ENCODE measurements at places on chromosomes 7 and 10.

GRCh38 chr10:113007821-113008220 is 57.8 kb downstream of the TCF7L2 start:
- no peak for DNase-seq

DNA sequence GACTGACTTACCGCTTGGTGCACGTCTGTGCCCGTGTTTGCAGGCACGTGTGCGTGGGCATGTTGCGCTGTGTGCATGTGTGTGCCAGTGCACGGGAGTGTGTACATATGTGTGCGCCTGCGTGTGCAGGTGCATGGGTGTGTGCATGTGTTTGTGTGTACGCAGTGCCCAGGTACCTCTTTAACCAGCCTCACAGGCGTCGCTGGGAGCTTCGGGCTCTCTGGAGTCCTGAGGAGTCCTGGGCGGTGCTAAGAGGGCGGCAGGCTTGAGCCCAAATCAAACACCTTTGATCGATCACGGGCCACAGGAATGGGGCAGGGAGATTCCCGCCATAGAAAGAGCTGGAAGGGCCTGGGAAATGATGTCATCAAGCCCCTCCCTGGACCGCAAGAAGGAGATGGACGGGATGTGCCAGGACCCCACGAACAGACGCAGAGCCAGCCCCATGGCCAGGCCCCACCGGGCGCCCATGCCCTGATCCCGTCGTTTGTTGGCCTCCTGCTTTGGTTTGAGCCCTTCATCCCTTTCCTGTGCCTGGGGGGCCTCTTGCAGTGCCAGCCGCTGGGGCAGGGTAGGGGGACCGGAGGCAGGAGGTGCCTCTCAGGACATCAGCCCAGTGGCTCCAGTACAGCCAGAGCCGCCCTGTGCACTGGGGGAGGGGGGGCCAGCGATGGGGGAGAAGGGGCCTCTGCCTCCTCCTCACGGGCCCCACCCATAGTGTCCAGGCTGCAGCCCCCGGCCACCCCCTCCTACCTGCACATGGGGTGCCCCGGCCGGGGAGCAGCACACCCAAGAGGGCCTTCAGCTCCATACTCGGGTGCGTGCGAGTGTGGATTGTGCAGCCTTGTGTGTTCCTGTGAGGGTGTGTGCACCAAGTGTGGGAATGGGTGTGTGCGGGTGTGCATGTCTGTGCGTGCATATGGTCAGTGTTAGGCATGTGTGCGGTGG is 5.8 kb downstream of the KNDC1 start:
- DNase-seq, result no peak

GRCh38 chr10:59126261-59126660 is 50.2 kb upstream of the PHYHIPL start:
- DNase-seq, result no peak

- peak; percentile 86 for DNase-seq
Measured at GRCh38 chr7:76303202-76304147, 1.0 kb downstream of the HSPB1 start.

DNA sequence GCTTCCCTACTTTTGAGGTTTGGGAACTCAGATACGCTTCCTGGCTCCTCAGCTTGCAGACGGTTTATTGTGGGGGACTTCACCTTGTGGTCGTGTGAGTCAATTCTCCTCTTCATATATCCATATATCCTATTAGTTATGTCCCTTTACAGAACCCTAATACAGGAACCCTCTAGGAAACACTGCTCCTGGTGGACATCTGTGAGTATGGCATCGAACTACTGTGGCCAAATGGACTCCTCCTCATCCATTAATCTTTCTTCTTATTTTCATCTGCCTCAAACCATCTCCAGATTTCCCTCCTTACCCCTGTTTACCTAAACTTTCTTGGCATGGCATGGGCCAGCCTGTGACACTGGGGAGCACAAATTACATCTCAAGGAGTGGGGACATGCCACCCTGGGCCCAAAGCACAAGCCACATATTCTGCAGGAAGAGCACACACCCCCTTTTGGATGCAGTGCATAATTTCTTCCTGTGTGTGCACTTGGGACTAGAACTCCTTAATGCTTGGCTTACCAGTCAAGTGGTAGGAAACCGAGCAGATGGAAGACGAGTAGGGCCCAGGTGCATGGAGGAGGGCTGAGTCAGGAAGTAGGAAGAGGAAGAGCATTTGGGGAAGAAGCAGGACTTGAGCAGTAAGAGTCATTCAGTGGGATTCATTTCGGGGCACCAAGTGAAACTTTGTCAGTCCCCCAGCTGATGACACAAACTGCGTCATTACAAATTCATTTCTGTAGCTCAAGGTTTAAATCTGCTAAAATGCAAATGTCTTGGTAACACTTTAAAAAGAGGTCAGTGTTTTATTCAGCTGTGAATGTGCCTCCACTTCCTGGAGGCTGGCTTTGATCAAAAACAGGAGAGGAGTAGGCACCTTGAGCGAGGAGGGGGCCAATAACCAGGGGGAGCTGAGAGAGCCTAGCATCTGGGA is 80.8 kb upstream of the PLXNA4 start:
- DNase-seq, result no peak

- DNase-seq, result no peak
Measured at GRCh38 chr7:38177621-38178003, 433 bp upstream of the STARD3NL start.

- DNase-seq, result no peak
Measured at GRCh38 chr7:107938456-107939250, 47.7 kb downstream of the DLD start.

DNA sequence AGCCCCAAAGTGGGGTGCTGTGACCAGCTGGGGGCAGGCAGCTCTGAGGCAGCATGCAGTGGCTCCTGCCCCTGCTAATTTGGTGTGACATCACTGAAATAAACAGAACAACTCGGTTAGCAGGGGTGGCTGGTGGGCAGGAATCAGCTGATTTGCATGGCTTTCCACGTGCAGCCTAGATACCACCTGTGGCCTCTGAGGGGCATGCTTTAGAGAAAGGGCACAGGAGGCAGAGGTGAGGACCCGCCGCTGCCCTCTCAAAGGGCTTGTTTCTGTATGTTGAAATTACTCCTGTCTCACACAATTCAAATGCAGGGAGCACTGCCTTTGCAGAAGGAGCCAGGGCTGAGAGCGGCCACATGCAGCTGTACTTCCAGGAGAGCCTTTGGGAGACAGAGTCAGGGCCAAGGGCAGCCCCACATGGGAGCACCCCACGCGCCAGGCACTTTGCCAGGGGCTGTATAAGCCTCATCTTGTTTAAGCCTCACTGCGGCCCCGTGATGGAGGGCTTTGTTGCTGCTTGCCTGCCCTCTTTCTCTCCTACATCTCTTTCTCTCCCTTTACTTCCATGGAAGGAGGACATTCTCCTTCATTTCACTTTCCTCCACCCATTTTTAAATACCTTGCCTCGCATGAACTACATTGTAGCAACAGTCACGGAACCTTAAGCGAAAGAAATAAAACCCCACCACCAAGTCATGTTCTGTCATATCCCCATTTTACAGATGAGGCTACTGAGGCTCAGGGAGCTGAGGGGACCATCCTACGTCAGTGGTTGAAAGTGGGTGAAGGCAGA is 137.7 kb downstream of the ZMIZ1 start:
- DNase-seq, result no peak

DNA sequence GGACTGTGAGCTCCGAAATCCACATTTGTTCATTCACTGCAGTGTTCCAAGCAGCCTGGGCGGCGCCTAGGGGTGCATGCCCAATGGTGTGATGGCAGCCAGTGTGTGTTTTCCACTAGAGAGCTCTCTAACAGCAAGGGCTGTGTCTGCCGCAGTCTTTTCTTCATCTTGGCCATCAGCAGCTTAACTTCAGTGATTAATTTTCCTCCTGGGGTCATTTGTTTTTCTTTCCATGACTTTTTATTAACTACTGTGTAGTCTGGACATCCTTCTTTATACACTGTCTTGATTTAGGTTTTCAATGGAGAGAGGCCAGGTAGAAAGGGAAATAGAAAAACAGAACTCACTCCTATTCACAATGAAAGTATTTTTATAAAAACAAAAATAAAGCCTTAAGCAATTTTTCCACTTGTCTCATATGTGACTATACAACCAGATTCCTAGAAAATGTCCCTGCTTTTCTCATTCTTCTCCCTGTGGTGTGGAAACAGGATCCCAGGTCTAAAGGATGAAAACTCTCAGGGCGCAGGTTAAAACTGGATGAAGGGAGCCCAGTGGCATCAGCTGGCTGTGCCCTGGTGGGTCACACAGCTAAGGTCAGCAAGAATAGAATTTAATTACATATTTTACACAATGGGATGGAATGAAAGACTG is 176.8 kb downstream of the PKD1L1 start:
- no peak for DNase-seq

- no peak for DNase-seq
Measured at GRCh38 chr10:26574783-26575182, 122.7 kb upstream of the PDSS1 start.

GRCh38 chr7:40623863-40624262 is 489.1 kb downstream of the SUGCT start:
- DNase-seq, result no peak

GRCh38 chr10:17993361-17993760 is 41.6 kb downstream of the SLC39A12 start:
- no peak for DNase-seq

GRCh38 chr7:108454674-108455550 is 1.3 kb downstream of the NRCAM start:
- peak; percentile 23 for DNase-seq

DNA sequence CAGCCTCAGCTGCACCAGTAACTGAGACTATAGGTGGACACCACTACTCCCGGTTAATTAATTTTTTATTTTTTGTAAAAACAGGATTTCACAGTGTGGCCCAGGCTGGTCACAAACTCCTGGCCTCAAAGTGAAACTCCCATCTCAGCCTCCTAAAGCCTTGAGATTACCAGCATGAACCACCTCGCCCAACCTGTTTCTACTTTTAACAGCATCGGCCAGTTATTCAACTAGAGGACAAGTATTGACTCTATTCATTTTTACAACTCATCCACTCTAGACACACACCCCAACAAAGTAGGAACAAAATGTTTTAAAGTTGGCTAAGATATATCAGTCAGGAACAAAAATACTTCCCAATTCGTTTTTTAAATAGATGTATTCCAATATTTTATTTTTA is 334.8 kb downstream of the PARD3 start:
- no peak for DNase-seq

DNA sequence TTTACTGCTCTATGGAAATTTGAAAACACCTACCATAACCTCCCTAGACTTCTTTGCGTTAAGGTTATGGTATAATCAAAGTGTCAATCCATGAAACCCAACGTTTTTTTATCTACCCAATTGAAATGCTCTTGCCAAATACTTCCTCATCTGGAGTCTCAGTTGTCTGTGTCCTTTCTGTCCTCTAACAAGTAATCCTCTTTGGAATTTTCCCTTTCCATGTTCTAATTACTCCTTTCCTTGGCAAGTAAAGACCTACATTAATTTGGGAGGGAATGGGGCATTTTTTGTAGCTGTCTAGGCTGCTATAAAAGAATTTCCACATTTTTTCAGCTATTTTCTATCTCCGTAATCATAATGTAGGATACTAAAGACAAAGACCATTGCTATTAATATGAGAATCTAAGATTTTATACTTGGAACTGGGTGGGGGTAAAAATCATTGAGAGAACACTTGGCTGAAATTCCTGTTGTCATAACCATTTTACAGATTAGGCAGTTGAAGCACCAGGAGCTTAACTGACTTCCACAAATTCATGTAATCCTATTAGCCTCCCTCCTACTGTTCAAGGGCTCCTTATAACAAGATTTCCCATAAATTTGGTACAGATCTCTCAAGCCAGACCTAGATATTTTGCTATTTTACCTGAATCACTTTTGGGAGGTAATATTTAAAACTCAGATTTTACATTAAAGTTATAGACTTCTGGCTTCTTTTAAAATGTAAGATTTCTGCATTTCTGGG is 1307.6 kb downstream of the XPNPEP1 start:
- DNase-seq, result no peak

DNA sequence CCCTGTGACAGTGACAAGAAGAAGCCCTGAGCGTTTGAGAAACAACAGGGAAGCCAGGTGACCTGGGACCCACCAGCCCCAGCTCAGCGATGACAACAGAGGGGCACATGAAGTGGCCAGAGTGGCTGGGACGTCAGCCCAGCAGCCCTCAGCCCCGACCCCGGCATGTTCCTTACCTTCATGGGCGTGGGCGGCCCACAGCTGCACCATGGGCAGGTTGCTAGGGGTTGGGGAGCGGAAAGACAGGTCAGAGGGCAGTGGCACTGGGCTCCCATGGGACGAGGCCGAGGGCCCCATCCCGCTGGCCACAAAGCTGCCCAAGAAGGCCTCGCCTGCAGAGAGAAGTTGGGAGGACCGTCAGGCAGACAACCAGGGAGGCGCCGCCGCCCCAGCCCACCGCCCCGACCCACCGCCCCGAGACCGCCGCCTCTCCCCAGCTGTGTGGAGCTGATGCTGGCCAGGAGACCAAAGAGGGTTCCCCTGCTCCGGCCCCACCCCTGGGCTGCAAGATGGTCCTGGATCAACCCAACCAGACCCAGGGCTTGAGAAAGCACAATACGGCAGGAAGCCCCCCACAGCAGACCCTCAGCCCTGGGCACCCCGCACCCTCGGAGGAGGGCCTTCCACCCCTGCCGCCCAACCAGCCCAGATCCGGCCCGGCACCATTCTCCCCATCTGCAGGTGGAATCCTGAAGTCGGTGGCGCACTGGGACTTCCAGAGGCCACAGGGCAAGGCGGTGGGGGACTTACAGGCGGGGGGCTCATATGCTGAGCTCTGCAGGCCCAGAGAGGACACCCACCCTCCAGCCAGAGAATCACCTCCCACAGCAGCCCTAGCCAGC is 29.1 kb downstream of the TNRC18 start:
- DNase-seq, result no peak

DNA sequence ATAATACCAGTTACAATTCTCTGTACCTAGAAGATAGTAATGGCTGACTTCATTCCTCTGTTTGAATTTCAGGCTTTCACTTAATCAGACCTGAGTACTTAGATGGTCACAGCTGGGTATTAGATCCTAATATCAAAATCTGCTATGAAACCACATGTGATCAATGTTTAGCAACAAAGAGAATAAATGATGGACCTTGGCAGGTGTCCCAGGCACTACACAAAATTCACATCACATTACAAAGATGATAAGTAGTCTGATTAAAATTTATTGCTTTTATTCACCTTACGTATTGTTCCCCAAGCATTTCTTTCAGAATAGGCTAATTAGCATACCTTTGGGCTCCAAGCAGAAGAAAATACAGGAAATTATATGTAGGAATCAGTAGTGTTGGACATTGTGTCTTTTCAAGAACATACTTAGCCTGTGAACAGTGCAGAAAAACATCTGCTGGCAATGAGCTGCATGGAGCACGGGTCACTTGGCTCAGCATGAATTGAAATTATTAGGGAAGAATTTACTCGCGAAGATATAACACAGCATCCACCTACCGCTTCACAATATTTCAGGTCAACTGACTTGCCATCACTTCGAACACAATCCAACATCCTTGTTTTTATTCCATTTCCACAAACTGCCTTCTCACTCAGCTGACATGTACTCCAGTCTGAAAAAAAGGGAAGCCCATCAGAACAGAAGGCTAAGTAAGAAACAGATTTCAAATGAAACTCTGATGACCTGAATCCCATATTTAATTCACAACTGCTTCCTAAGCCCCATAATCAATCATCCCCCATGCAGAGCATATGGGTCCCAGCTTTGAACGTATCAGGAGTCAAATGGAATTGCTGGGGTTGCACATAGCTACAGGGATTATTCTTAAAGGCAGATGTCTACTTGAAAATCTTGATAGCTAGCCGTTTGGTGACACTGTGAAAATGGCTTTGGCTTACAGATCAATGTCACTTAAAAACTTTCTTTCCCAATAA is 421.0 kb downstream of the THSD7A start:
- no peak for DNase-seq

All from endothelial cell (in vitro differentiated cells).